ENCODE measurements at places on chromosomes 13 and 19.
A peak's percentile ranks its signal among the peaks of the same experiment; 100 is the strongest.

GRCh38 chr19:13082192-13083007 lies 20.3 kb downstream of the LYL1 start:
- no peak for DNase-seq

- DNase-seq = peak; percentile 60
Measured at GRCh38 chr13:112671359-112671758, 18.5 kb upstream of the ATP11A start.

DNA sequence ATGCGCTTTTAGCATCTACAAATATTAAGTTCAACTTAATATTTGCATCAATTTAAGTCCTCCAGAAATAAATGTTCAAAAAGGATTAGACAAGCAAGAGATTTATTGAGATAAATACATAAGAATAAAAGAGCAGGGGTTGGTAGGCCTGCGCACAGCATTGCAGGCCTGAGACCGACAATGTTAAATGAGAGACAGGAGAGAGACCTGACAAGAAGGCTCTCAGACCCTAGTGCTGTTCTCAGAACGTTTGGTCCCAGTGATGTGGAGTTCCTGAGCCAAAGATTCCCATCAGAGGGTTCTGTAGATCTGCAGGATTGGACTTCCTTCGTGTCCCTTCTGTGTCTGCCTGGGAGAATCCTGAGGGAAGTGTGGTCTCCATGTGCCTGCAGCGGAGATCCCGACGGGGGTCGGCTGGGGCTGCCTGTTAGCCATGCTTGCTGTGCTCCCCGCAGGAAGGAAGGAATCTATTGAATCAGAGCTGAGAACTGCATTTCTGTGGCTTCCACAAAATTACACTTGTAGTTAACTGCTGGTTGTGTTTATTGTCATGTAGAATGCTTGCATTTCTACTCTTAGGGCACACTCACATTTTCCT lies 369.9 kb upstream of the SLC10A2 start:
- DNase-seq = no peak

DNA sequence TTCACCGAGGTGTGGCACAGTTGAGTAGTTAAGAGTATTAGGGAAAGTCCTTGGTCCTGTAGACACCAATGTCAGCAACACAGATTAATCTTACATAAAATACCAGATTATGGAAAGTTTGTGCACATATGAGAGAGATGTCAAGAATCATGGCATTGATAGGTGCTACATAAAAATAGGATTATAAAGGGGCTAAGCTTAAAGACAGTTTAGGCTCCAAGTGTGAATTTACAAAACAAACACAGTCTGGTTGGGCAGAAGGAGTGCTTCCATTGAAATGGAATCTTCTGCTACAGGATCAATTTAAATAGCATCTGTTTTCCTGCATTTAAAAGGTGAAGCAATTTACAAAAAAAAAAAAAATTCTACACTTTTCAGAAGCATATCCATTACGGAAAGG lies 292.9 kb downstream of the DNAJC15 start:
- no peak for DNase-seq

GRCh38 chr13:111152844-111153243 lies 37.7 kb downstream of the ARHGEF7 start:
- no peak for DNase-seq

GRCh38 chr19:15913384-15913783 lies 15.5 kb upstream of the CYP4F2 start:
- DNase-seq = no peak

DNA sequence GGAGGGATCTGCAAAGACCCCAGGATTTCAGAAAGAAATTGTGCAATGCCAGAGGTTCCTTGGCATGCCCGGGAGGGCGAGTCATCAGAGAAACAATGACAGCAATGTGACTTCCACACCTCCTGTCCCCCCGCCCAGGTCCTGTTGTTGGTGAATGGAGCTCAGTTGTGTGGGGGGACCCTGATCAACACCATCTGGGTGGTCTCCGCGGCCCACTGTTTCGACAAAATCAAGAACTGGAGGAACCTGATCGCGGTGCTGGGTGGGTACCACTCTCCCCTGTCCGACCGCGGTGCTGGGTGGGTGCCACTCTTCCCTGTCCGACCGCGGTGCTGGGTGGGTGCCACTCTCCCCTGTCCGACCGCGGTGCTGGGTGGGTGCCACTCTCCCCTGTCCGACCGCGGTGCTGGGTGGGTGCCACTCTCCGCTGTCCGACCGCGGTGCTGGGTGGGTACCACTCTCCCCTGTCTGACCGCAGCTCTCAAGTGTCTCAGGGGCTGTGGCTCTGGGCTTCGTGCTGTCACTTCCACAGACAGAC lies 5.2 kb upstream of the F10 start:
- DNase-seq = no peak

- DNase-seq = no peak
Measured at GRCh38 chr13:64186071-64186470, 2770.4 kb upstream of the PCDH20 start.

DNA sequence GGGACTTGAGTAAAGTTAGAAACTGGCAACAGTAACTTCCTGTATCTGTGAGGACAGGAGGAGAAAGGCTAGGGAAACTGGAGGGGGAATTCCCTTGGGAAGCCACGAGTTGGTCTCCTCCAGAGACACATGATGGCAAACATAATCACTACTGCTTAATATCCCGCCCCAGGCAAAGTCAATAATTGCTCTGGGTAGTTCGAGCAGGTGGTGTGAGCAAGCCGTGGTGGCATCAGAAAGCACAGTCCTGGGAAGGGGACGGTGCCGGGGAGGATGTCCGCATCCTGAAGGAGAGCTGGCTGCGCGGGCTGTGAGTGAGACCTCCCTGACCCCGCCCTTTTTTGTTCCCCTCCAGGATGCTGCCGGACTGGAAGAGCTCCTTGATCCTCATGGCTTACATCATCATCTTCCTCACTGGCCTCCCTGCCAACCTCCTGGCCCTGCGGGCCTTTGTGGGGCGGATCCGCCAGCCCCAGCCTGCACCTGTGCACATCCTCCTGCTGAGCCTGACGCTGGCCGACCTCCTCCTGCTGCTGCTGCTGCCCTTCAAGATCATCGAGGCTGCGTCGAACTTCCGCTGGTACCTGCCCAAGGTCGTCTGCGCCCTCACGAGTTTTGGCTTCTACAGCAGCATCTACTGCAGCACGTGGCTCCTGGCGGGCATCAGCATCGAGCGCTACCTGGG lies 1.4 kb downstream of the FFAR2 start:
- no peak for DNase-seq

DNA sequence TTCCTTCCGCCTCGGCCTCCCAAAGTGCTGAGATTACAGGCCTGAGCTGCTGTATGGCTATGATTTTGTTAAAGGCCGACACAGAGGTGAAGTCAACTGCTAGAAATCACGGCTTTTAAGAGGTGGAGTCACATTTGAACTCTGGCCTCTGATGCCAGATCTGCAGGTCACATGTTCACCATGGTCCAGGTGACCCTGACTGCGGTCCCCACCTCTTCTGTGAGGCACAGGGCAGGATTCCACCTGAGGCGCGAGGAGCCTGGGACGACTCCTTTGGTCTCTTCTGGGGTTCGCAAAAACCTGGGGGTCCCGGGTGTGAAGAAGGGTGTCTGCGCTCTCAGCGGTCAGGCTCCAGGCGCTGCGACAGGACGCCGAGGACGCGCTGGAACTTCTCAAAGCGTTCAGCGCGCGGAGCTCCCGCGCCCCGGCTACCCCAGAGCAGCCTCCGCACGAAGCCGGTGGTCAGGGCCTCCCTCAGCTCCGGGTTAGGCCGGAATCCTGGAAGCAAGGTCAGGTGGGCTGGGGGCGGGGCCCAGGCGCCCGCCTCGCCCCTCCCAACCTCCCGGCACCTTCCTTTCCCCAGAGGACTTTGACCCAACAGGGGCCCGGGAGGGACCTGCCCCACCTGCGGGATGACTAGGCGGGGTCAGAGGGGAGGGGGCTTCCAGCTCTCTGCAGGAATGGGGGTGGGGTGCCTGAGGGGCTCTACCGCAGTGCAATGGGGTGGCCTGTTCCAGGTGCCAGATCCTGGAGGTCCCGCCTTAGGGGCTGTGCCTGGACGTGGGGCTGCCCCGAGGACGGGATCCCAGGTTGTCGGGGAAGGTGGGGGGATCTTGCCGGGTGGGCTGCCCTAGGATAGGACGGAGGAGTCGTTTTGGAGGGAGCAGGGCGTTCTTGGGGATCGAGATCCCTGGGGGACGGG lies 13.0 kb downstream of the TRIP10 start:
- DNase-seq = no peak

DNA sequence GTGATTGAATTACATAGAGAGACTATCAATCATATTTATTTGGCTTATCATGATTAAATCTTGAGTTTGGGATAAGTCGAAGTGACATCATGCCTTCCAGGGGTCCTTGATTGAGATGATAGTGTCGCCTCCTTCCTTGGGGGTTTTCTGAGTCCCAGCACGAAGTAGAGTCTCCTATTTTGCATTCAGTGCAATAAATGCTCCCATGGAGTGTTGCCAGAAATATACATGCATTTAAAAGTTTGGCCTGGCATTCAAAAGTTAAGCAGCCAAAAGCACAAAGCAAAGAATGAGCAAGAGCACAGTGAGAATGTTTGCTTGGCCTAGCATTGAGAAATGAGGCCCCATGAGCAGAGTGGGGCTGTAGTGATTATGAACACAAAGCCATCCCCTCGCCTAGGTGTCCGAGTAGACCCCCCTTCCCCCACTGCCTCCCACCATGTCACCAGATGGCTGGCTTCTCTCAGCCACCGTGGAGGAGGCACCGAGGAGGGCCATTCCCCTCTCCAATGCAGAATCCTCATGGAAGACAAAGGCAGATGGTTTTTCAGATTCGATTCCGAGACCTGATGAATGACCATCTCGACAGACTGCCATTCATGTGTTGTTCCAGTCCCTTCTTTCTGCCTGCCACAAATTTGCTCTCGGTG lies 58.8 kb upstream of the UBL3 start:
- no peak for DNase-seq

DNA sequence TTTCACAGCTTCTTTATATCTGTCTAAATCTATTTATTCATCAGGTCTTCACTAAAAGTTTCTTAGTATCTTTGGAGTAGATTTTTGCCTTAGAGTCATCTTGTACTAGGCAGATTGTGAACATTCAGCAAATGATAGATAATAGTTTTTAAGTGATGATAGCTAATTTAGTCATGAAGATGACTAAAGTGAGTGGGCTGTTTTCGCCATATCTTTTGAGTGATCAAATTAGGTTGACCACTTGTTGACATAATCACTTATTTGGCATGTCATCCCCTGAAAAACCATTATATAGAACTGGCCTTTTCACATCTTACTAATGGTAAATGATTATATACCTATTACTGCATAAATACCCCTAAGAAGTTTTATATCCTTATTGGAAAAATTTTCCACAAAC lies 999.2 kb downstream of the PCDH17 start:
- DNase-seq = no peak
